Activated naive CD4-positive, alpha-beta T cell treated with anti-CD3 and anti-CD28 coated beads for 36 hours (primary cell): ENCODE measurements at places on chromosomes 11 and 22. TPM values are rescaled to one million over a fixed set of nuclear protein-coding genes. Genes with fewer than 3 reads are reported as not detected.

OR51B5 gene
- not detected for total RNA-seq

DNA sequence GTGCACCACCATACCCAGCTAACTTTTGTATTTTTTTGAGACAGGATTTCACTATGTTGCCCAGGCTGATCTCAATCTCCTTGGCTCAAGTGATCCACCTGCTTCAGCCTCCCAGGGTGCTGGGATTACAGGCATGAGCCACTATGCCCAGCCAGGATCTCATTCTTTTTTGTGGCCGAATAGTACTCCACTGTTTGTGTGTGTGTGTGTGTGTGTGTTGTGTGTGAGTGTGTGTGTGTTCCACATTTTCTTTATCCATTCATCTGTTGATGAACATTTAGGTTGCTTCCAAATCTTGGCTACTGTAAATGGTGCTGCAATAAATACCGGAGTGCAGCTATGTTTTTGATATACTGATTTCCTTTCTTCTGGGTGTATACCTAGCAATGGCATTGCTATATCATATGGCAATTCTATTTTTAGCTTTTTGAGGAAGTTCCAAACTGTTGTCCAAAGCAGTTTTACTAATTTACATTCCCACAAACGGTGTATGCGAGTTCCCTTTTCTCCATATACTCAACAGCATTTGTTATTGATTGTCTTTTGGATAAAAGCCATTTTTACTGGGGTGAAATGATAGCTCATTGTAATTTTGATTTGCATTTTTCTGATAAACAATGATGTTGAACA is 105.4 kb downstream of the TTC28 start:
- DNase-seq = no peak

DNA sequence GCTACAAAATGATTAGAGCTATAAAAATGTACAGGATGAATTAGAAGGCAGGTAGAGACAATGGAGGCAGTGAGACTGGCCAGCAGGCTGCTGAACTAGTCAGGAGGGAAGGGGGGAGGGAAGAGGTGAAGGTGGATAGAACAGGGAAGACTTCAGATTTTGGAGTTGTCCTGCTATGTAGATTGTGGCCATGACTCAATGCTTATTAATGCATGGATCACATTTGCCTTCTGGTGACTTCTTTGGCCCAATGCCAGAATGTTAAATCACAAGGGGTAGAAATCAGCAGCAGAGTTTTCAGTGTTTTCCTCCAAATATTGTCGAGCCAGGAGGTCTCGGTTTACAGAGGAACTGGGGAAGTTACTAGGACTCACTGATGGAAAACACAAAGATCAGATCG is 346.6 kb downstream of the AASDHPPT start:
- no peak for DNase-seq

DNA sequence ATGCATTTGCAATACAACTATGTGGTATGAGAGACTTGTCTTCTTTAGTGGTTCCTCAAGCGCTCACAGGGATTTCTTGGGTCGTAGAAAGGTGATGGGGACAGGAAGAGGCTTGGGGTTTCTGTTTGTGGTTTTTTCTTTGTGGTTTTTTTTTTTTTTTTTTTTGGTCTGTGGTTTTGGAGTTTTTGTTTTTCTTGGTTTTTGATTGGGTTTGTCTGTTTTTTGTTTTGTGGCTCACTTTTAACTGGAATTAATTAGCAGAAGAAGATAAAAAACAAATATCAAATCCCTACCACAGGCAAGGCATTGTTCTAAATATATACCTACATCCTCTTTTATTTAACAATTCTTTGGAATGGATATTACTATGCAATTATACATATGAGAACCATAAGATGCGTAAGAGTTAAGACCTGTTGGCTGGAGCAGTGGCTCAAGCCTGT is 5.5 kb downstream of the TTC28 start:
- DNase-seq = peak; percentile 27

ZNRD2 gene
- 42.5 TPM for total RNA-seq

DNA sequence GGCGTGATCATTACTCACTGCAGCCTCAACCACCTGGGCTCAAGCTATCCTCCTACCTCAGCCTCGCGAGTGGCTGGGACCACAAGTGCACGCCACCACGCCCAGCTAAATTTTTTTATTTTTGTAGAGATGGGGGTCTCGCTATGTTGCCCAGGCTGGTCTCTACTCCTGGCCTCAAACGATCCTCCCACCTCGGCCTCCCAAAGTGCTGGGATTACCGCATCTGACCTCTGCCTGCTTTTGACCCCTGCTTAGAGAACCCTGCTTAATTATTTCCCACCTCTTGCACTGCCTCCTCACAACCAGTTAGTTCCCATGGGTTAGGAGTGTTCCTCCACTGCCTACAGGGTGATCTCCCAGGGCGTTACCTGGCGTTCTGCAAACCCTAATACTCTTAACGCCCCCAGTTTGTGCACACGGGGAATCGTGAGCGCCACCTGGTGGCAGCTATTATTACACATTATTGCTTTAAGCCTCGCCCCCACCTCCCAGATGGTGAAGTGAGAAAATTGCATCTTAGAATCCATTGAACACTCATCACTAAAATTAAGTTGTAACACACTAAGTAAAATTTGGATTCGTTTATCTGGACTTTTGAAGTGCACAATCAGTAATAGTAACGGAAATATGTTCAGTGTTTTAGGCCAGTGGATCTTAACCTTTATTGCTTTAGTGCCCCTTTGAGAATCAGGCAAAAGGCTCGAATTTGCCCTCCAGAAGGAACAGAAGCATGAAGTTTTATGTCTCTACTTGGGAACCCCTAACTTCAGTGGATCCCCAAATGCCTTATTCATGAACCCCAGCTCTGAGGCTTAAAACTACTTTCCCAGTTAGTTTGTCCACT is 61.4 kb upstream of the ASPHD2 start:
- DNase-seq = peak; percentile 71

DNA sequence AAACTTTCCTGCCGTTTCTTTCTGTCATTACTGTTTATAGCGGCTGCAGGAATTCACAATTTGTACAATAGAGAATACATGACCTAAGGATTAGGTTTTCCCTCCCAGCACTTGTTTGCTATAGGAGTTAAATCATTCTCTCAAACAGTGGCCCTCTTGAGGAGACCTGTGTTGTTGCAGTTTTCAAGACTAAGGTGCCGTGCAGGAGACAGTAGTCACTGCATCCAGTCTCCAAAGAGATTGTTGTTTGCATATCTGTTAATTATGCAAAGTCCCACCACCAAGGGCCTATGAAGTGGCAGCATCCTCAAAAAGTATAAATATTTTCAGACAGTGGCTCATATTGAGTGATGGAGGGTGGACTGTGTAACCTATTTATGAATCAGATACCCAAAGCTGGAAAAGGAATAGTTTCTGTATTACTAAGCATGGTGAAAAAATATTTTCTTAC is 2.3 kb downstream of the PRSS23 start:
- DNase-seq = peak; percentile 38

GRCh38 chr11:111986589-111986988 is 38.6 kb upstream of the DLAT start:
- DNase-seq = no peak

LMO1 gene
- total RNA-seq = not detected

- no peak for DNase-seq
These were observed 62.6 kb downstream of the CWC15 start for GRCh38 chr11:94910779-94911178.

E2F8 gene
- total RNA-seq = 19.5 TPM

VWCE gene
- total RNA-seq = 6.6 TPM

- no peak for DNase-seq
These were observed 124.5 kb upstream of the HSD17B12 start for GRCh38 chr11:43555816-43556611.

C11orf16 gene
- total RNA-seq = not detected

- DNase-seq = no peak
These were observed 7.8 kb downstream of the ADAMTS8 start for GRCh38 chr11:130420478-130421198.

GRCh38 chr22:24703101-24703500 is 71.4 kb downstream of the PIWIL3 start:
- no peak for DNase-seq

DNA sequence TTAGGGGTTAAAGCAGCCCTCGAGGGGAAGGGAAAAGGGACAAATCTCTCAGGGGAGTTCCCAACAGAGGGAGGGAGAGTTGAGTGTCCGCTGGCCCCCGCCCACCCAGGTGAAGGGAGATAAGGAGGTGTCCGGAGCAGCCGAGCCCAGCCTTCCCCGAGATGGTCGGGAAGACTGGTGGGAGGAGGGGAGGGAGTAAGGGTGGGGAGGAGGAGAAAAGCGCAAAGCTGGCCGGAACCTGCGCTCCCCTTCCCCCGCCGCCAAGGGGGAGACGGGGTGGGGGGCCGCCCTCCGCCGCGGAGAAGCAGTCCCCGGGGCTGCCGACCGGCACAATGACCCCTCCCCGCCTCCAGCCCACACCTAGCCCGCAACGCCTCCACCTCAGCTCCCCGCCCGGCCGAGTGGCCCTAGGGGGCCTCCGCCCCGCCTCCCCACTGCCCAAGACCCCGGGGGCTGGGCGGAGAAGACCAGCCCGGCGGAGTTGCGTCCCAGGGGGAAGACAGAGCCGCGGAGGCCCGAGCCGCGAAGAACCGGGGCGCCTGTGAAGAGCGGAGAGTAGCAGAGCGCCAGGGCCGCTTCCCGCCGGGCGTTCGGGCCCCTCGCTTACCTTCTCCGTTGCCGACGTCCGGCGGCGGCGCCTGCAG is 479 bp downstream of the RSF1 start:
- DNase-seq = peak; percentile 55

- DNase-seq = no peak
These were observed 40.0 kb upstream of the FIBIN start for GRCh38 chr11:26953770-26954392.

- DNase-seq = no peak
These were observed 330.9 kb downstream of the CNTN5 start for GRCh38 chr11:99351624-99352023.

DNA sequence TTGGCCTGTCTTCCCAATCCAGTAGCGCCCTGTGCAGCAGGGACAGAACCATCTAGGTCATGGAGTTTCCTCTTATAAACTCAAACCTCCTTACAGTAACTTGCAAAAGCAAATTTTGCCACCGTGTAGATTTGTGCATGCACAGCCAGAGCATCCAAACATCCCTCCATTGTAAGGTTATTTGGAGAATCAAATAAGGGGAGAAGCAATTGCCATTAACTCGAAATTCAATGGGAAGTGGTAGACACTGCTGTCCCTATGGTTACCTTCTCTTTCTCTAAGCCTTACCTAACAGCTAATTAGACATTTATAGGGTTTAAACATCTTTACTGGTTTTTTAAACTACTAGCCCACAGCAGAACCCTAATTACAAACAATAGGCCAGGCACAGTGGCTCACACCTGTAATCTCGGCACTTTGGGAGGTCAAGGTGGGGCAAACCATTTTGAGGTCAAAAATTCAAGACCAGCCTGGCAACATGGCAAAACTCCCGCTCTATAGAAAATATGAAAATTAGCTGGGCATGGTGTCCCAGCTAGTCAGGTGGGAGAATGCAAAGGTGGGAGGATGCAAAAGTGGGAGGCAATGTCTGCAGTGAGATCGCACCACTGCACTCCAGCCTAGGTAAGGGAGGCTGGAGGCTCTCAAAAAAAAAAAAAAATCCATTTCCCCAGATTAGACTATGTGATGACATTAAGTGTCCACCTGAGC is 6.6 kb downstream of the HSPA8 start:
- no peak for DNase-seq

DNA sequence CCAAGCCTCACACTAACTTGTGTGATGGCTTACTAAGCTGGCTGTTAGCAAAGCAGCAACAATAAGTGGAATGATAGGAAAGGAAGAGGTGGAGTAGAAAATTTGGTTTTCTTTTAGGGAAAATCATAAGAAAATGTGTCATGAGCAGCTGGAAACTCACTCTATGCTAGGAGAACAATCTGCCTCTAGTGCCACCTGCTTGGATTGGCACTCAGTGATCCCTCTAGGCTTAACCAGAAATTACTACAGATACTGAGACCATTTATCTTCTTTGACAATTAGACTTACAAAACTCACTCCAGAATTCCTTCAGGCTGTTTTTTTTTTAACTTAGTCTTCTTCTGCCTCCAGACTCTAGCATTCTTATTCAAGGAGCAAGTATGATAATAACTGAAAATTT is 117.3 kb downstream of the CD44 start:
- DNase-seq = no peak

TRMU gene
- total RNA-seq = 57.4 TPM

- no peak for DNase-seq
These were observed 4.1 kb upstream of the HYLS1 start for GRCh38 chr11:125883375-125883774.

DNA sequence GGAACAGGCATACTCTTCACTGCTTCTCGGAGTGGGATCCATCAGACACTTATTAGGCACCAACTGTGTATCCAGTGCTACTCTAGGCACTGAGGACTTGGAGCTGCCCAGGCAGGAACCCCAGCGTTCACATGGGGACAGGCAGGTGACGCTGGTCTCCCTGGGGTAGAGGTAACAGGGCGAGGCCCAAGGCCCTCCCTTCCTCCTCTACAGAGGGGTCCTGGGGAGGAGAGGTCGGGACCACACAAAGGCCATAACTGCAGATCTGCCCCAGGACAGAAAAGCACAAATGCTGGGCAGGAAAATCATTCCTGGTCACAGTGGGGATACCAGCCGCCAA is 262.2 kb downstream of the BRD1 start:
- DNase-seq = no peak

- DNase-seq = no peak
These were observed 133.0 kb upstream of the C11orf58 start for GRCh38 chr11:16605389-16605893.

GRCh38 chr11:76169473-76169896 is 36.8 kb downstream of the WNT11 start:
- DNase-seq = no peak
